Dermis lymphatic vessel endothelial cell (primary cell): ENCODE measurements at places on chromosomes 7 and 10. TPM values are rescaled to one million over a fixed set of nuclear protein-coding genes. Genes with fewer than 3 reads are reported as not detected.

SH2D4B gene
- total RNA-seq, result under 0.01 TPM in 2 replicates

SAMD9L gene
- total RNA-seq, result 5.2 and 8.2 TPM in 2 replicates

FKBP6 gene
- not detected in 2 replicates for total RNA-seq

POT1 gene
- total RNA-seq, result 24.7 and 27.3 TPM in 2 replicates

ORC5 gene
- 13.0 and 25.9 TPM in 2 replicates for total RNA-seq

CLIP2 gene
- total RNA-seq, result 24.2 and 27.1 TPM in 2 replicates

ST8SIA6 gene
- 0.26 and 0.54 TPM in 2 replicates for total RNA-seq

ATAD1 gene
- total RNA-seq, result 21.5 and 28.5 TPM in 2 replicates

PROSER2 gene
- 4.0 and 8.0 TPM in 2 replicates for total RNA-seq
